Midbrain (tissue), 1 donor: ENCODE measurements at places on chromosomes 2 and 18.

DNA sequence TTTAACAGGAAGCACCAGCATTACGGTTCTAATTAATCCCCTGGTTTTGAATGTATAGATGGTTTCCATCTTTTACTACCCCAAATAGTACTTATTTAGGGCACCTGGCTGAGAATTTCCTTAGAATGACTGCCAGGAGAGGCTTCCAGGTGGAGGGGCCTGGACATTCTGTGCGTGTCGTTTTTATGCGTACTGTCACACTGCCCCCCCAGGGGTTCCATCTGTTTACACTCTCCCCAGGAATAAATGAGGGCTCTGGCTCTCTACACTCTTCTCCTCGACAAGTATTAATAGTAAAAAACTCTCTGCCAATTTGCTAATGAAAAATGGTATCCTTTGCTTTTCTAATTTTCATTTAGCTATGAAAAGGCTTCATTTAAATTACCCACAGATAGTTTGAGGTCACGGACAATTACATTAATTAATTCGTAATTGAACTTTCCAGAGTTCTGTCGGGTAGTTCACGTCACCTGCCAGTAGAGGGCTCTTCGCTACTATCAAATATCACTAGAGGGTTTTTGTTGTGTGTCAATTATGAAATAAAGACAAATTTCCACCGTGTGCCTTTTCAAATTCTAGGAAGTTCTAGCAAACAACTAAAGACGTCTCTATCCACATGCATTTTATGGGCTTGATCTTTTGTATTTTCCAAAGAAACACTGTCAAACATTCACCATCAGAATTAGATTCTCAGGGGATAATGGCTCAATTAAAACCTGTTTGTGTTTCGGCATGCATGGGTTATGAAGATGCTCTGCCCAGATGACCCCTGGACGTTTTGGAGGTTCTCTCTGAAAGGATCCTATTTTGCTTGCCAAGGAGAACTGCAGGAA lies 88.8 kb upstream of the ASB18 start:
- peak; percentile 47 for DNase-seq

DNA sequence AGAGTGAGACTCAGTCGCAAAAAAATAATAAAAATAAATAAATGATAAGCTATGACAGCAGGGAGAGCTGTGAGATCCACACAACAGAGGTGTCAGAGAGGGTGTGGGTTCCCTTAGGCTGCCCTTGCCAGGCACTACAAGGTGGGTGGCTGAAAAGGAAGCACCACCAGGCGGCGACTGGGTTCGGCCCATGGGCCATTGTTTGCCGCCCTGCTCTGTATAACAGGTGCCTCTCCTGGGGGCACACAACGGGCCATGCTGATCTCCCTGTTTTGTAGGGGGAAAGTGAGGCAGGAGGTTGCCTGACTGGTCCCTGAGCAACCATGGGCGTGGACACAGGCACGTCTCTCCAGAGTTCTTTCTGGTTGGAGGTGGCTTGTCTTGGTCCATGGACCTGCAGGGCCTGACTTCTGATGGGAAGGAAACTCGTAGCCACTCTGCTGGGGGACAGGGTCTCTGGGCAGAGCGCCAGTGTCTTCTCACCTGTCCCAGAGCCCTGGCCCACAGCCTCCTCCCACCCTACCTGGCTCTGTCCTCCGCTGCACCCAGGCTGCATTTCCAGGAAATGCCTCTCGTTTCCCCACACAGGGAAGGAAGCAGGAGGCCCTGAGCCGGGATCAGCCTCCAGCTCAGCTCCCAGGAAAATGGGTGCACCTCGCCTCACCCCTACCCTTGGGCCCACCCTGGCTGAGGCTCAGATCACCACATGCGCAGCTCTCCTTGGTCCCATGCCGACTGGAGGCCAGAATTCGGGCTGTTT lies 109.6 kb upstream of the ODC1 start:
- DNase-seq: no peak

GRCh38 chr2:127044977-127045661 lies 61.8 kb downstream of the BIN1 start:
- no peak for DNase-seq

DNA sequence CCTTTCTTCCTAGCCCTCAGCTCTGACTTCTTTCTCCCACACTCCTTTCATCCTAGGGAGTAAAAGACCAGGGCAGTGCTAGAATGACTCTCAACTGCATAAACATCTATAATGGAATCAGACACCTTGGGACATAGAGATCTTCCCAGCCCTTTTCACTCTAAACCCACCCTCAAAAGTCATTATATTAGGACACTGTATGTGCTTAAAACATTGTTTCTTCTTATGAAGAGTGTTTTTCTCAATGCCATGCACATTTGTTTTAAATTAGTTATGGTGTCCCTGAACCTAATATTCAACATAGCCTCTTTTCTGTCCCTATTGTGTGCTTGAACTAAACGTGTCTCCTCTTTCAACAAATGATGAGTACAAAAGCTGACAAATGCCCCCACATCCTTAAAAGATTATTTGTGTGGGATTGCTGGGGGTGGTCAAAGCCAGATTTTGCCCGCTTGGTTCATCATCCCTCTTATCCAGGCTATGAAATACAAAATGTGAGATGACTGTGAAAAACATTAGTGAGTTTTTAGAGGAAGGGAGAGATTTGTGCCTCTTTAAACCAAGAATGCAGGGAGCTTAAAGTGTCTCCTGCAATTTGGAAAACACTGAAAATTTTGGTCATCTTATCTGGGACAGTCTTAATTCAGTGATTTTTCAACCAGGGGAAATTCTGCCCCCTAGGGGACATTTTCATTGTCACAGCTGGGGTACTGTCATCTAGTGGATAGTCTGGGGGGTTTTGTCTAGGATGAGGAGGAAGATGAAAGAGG lies 29.0 kb downstream of the SERPINB5 start:
- no peak for DNase-seq

GRCh38 chr18:32772581-32773381 lies at the start of gene KLHL14:
Gene KLHL14 (minus strand): TSS chr18:32773023. CDS start chr18:32770591, 2,432 bp downstream.
- no peak for DNase-seq

- DNase-seq: no peak
Observed at GRCh38 chr18:35268821-35269220, 21.2 kb downstream of the ZSCAN30 start.

- DNase-seq: no peak
Observed at GRCh38 chr2:59684771-59685166, 868.7 kb downstream of the BCL11A start.

DNA sequence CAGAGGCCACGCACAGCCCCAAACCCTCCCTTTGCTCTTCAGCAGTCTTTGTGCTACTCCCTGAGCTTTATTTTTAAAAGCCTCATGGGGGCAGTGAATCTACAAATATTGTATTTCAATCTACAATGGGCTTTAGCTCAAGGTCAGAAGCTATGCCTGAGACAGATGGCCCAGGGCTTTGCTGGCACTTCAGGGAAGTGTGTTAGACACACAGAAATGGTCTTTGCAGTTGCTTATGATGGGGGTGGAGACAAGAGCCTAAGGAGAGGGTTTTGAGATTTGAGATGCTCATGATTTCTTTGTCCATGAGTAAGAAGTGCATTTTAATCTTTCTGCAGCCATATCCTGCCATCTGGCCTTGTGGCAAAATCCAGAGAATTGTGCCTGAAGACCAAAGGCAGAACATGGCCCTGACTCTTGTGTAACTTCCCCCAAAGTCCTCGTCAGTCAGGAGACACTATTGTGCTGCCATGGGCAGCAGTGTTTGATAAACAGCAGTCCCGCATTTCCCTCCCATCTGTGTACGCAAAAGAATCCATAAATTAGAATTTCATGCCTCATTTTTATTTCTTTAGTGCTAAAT lies 92.6 kb downstream of the VAPA start:
- DNase-seq: peak; percentile 46

DNA sequence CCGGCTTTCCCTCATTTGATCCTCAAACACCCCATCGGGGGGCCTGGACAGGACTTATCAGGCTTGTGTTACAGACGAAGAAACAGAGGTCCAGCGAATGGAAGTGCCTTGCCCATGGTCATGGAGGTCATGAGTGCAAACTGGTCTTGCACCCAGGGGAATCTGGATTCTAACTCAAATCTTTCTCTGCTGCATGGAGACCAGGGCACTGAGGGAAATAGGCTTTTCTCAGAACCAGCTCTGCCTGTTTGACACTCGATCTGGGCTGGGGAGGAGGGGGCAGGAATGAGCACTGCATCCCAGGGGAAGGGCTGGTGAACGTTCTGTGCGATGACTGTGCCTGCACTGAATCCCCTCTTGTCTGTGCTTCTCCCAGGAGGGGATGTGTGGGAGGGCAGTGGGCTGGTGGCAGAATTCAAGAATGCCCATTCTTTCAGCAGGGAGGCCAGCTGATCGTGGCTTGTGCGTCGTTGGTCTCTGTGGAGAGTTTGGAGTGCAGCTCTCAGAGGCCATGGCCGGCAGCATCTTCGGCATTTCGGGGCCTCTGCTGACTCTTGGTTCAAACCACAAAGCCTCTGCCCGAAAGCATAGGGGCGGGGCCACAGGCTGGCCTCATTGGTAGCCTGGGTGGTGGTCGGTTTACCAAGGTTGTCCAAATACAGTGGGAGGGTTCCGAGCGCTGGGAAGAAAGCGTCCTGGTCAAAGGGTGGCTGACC lies 171.6 kb downstream of the DDX1 start:
- no peak for DNase-seq

DNA sequence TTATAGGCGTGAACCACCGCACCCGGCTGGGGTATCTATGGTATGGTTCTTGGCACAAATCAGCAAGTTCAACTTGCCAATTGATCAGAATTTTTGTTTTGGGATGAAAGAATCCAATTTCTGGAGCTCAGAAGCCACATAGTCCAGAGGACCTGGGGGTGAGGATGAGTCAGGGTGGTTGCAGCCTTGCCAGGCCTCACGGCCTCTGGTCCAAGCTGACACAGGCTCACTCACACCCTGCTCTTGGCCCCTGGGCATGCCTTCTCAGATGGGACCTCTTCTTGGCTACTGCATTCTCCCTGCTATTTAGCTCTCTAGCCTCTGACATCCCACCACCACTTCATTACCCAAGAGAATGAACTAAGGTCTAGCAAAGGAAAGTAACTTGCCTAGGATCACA lies 16.3 kb downstream of the CAPG start:
- no peak for DNase-seq

- no peak for DNase-seq
Observed at GRCh38 chr2:84288293-84288692, 170.8 kb downstream of the SUCLG1 start.

GRCh38 chr2:36411962-36412444 lies 56.4 kb downstream of the CRIM1 start:
- DNase-seq: no peak

GRCh38 chr2:22450831-22451230 lies 934.1 kb upstream of the KLHL29 start:
- peak; percentile 61 for DNase-seq

DNA sequence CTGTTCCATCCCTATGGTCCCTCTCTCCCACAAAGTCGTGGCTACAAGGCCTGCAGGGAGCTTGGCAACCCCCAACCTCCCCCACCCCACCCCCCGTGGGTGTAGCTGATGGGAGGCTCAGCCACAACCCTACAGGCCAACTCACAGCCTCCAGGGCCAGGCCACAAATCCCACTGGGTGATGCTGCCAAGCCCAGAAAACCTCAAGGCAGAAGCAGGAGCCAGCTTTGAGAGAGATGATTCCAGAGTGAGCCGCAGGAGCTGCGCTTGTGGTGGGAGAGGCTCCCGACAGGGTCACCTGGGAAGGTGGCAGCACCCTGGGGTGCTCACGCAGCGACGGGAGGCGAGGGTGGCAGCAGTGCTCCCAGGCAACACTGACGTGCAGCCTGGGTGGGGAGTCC lies 44.8 kb downstream of the ADCY3 start:
- DNase-seq: no peak
